ENCODE measurements at places on chromosomes 6 and 20. TPM values are rescaled to one million over a fixed set of nuclear protein-coding genes. Genes with fewer than 3 reads are reported as not detected.

HLA-DQB1 gene
- 5.8 TPM for total RNA-seq

UNC5CL gene
- 0.19 TPM for total RNA-seq

PRRT1 gene
- 4.8 TPM for total RNA-seq

SLC17A9 gene
- 2.8 TPM for total RNA-seq

PHACTR1 gene
- 2.3 TPM for total RNA-seq

GLP1R gene
- total RNA-seq: not detected

LRFN2 gene
- not detected for total RNA-seq

ZNF76 gene
- 21.3 TPM for total RNA-seq

MARCKS gene
- total RNA-seq: 23.7 TPM

TCF21 gene
- total RNA-seq: 14.3 TPM

GRCh38 chr6:43951756-43952675, 175.2 kb downstream of the MRPL14 start:
- no peak for ATAC-seq

- peak; percentile 85 for ATAC-seq
Observed at GRCh38 chr20:13865791-13866351, 81.0 kb downstream of the NDUFAF5 start.

DNA sequence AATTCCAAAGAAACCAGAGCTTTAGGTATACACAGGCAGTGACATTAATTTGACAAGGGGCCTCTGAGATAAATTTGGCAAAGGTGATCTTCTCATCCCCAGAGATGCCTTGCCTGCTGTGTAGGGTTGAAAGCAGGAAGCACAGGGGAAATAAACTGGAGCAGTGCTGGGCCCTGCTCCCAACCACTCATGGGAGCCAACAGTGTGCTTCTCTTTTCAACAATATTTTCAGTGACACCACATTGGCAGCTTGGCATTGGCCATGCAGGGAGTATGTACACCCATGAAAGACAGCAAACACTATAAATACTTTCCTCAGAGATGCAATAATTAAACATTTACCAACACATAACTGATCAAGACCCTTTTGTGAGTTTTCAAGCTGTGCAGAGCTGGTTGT, 90.7 kb upstream of the F13A1 start:
- no peak for ATAC-seq

- no peak for ATAC-seq
Observed at GRCh38 chr20:59788196-59788735, 145.2 kb downstream of the SYCP2 start.

DNA sequence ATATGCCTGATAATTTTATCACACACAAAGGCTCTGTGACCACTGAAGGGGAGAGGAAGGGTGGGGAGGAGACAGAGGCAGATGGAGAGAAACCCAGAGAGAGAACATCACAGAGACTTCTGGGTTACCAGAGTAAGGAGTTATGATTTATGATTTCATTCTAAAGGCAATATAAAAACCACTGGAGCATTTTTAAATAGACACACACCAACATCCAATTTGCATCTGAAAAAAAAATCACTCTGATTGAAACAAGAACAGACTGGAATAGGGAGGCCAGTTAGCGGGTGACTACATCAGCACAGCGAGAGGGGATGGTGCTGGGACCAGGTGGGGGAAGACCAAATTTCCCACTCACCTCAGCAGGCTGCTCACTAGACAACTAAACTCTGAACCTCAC, 104.8 kb downstream of the AGPAT4 start:
- ATAC-seq: no peak

DNA sequence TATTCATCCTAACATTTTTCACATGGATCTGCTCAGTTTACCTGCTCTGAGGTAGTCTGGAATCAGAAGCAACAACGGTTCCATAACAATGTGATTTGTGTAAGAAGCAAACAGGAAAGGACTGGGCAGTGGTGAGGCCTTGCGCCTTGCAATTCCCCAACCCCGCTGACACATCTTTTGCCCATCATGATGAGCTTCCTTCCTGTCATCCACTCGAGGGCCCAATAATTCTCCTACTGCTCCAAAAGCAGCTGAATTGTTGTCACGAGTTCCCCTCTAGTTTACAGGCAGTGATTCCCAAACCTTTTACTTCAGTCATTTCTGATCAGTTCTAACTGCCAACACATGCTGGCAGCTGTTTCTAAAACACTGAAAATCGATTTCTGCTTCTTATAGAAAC, 22.9 kb downstream of the STX7 start:
- ATAC-seq: peak; percentile 61

DNA sequence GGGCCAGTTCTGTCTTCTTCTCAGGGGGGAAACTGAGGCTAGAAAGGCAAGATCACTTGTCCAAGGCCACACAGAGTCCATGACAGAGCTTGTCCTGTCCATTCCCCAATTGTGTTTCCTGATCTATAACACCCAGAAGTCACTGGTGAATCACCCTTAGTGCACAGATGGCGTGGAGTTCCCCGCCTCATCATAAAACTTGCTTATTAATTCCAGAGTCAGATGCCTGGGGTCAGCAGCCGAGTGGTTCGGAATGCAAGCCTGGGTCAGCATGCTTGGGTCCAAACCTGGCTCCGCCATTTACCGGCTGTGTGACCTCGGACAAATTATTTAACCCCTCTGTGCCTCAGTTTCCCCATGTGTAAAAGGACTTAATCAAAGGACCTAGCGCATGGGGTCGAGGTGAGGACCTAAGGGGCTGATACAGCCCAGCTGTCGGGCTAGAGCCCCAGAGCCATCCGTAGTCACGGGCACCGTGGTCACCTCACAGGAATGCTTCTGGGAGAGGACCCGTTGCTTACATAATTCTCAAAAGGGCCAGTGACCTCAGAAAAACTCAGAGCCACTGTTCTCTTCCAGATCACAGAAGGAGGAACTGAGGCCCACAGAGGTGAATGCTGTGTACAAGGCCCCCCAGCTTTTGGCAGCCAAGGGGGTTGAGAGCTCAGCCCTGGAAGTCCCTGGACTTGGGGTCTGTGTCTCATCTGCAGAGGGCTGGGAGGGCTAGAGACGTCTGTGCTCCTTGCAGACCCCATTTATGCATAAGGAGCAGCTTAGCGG, 1.4 kb upstream of the ZBP1 start:
- ATAC-seq: no peak

DNA sequence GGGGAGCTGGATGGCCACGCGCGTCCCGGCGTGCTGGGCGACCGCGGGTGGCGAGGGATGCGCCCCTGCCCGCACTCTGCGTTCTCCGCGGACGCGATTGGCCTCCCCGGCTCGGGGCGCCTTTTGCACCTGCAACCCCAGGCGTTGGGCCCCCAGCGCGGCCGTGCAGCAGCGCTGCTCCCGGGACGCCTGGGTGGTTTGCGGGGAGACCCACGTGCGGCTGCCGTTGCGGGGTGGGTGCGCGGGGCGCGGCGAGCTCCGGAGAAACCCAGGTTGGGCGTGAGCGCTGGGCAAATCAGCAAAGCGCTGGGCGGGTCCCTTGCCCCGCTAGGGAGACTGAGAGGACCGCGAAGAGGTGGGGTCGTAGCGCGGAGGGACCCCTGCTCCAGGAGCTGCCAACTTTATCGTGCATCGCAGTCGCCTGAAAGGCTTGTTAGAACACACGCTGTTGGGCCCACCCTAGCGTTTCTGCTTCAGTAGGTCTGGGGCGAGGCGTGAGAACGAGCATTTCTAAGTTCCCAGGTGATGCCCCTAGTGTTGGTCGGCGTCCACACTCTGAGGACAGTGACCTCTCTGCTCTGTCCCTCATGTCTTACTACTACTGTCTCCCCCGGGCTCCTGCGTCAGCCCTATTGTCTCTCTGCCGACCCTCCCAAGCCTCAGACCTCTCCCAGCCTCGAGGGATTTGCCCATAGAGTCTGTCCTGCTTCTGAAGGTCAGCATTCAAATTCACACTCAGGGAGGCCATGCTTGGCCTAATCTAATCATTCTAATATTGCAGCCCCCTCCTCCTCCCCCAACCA, 538 bp upstream of the ZFP64 start:
- peak; percentile 52 for ATAC-seq

DNA sequence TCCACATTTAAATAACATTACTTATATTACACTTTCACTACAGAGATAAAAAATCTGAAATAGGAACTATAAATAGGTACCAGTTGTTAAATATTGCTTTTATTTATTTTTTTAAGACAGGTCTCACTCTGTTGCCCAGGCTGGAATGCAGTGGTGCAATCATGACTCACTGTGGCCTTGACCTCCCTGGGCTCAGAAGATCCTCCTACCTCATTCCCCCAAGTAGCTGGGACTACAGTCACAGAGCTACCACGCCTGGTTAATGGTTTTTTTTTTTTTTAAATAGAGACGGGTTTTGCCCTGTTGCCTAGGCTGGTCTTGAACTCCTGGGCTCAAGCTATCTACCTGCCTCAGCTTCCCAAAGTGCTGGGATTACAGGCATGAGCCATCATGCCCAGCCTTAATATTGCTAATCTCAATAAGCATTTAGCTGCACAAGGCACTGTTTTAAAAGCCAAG, 17.3 kb downstream of the EEF1E1 start:
- ATAC-seq: peak; percentile 73

GRCh38 chr20:20491110-20491783, 123.3 kb downstream of the INSM1 start:
- no peak for ATAC-seq

DNA sequence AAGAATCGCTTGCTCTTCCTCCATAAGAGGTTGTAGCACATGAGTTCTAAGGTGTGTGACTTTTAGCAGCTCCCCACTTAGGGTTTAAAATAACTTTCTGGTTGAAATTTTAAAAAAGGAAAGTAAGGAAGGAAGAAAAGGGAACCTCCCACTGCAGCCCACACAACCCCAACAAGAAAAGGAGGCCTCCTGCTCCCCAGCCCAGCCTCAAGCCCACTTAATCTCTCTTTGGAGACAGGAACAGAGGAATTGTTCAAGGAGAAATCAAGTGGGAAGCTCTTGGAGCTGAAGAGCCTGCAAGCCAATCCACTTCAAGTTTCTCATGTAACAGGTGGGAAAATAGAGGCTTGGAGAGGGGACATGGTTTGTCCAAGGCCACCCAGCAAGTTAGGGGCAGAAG, 39.1 kb upstream of the PREX1 start:
- ATAC-seq: no peak

- ATAC-seq: no peak
Observed at GRCh38 chr6:19925533-19925932, 88.4 kb downstream of the ID4 start.

DNA sequence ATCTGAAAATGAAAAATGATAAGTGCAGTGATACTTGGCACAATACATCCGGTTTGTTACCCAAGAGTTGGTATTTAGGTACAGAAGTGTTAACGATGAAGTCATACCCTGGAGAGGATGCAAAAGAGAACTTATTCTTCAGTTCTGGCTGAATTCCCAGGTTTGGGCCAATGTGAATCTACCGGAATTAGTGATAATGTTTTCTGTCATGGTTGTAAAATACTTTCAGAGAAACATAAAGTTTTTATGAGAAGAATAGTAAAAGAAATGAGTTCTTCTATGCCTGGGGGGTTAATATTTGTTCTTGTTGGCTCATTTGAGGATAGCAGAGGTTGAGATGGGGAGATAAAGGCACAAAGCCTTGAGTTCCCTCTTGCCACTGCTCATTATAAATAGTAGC, 509.9 kb upstream of the POU3F2 start:
- no peak for ATAC-seq

- ATAC-seq: no peak
Observed at GRCh38 chr20:17438436-17439039, 92.6 kb downstream of the BFSP1 start.

DNA sequence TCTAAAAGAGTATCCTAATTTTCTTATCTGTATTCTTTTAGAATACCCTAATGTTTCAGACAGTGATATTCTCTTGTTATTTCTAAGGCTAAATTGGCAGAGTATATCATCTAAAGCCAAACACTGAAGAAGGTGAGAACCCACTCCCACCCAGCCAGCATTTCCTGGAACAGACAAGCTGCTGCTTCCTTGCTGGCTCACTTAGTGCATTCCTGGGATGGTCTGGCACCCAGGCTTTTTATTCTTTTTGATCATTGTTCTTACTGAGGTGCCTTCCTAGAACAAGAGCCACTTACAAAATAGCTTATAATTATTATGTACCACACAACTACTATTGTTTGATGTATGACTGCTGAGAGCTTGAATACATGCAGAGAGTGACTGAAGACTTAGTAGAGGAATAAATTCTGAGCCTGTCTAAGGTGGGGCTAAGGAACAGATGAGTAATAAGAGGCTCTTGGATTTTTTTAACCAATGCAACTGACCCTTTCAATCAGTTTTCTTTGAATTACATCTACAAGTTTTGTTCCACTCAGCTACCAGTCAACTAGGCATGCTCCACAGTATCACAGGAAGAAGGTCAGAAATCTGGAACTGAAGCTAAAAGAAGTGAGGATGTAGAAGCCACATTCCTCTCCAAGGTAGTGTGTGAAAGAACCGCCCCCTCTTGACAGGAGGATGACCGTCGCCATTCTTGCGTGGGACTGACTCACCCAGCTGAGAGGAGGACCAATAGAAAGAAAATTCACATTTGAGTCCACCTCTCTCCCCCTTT, 30.1 kb downstream of the PRPH2 start:
- ATAC-seq: peak; percentile 48

- no peak for ATAC-seq
Observed at GRCh38 chr6:170248111-170248805, 42.6 kb downstream of the DLL1 start.

DNA sequence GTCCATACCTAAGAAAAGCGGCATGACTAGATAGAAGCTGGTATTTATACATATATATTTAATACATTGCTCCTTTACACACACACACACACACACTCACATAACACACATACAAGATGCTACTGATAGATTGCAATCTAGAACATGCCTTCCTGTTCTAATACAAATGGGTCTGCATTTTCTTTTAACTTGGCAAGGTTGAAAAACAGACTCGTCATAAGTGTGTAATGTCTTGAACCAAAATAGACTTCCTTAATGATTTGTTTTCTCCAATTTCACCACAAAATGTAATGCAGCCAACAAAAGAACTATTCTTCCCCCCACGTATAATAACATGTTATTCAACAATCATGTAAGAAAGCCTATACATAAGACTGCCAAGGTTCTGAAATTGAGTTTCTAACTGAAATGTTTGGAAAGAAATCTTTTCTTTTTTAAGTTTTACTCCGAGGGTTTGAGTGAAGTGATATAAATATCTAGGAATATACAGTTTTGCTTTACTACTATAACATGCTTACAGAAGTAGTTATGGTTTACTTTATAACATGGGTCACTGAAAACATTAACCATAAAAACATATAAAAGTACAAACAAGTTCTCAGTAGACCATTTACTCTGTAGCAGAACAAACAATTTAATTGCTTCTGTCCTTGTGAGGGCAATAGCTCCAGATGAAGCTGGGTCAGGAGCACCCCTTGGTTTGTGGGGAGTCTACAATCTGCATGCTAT, 207.5 kb downstream of the FOXC1 start:
- ATAC-seq: no peak

DNA sequence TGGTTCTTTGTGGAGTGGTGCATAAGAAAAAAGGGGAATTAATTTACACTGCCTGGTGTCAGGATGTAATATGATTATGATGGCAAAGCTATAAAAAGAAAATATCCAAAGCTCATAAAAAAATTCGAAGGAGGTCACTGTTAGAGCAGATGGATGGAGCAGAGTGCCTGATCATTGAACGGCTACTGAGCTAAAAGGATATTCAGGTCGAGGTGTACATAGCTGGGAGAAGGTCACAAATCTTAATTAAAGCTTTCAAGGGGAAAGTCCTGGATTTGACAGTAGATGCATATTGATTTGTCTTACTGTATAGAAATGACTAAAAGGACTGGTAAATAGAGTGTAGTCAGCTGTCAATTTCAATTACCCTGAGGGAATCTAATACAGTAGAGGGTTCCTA, 84.4 kb downstream of the PKIB start:
- ATAC-seq: no peak

All from gastroesophageal sphincter (tissue), 4 donors.